ENCODE measurements at places on chromosomes 6 and 20.

DNA sequence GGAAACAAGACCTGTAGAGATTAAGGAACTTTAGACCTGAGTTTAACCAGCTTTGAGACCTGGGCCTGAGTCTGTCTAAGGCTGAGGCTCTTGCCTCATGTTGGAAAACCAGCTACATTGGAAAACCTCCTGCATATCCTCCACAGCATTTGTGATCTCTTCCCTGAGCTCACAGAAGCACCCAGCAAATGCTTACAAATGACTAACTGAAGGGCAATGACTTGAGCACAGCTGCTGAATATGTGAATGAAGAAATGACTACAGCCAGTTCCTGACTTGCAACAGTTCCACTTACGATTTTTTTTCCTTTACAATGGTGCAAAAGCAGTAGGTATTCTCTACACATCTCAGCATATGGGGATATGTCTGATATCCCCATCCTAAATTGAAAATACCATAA is 112.4 kb upstream of the RREB1 start:
- no peak for DNase-seq

DNA sequence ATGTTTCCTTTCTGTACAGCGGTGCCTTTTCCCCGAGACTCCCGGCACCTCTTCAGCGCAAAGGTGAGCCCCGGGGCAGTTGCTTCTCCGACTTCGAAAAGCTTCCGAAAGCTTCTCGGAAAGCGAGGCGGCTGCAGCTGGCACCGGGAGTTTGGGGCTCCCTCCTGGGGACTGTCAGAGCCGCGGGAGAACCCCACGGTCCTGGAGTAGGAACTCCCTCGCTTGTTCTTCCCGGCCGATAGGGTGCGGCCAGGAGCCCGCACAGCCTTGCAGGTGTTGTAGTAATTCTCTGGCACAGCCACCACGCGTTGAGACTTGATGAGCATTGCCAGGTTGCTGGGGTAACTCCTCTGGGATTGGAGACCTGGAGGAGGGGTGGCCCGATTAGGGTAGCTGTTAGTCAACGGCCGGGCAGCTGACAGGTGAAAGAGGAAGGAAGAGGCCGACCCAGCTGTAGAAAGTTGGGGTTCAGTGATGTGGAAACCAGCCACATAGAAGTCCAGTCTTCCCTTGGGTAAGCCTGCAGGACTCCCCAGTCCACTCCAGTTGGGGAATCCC is 721 bp downstream of the KDM1B start:
- DNase-seq = peak; percentile 69

GRCh38 chr20:40954521-40955165 is 74.0 kb upstream of the TOP1 start:
- no peak for DNase-seq

- no peak for DNase-seq
Measured at GRCh38 chr20:22426772-22427171, 157.6 kb downstream of the FOXA2 start.

GRCh38 chr6:37922563-37922962 is 103.0 kb downstream of the ZFAND3 start:
- no peak for DNase-seq

DNA sequence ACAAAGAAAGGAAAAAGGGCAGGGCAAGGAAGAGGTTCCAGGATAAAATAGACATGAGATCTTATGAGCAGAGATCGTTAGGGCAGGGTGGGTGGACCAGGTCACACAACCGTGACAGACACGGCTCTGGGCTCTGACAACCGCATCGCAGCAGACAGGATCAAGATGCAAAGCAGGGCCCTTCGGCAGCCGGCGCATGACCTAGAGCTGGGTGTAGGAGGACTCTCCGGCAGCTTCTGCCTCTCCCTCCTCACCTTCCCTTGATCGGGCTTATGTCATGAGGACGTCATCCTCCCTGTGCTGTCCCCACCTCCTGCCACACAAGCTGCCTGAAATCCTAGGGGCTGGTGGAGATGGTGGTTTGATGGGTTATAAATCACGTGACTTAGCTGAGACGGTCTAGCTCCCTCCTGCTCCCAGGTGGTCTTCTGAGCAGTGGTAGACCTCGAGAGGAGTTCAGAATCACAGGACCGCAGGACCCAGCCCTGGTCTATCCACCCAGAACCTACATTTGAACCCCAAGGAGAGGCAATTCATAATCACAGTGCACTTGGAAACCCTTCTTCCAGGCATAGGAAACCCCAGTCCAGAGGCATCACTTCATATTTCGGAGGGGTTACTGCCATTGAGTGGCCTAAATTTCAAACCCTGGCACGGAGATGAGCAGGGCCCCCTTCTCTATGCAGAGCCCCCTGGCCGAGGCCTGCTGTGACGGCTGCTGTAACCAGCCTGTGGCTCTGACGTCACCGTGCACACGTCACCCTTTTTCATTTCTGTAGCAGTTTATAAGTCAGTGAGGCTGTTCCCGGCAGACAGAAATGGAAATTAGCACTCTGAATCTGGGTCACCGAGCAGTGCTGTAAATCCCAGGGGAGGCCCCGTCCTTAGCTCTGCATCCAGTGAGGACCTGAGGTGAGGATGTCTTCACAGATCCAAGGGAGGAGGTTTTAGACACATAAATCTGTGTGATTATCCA is 8.7 kb upstream of the CCR6 start:
- DNase-seq = peak; percentile 65

DNA sequence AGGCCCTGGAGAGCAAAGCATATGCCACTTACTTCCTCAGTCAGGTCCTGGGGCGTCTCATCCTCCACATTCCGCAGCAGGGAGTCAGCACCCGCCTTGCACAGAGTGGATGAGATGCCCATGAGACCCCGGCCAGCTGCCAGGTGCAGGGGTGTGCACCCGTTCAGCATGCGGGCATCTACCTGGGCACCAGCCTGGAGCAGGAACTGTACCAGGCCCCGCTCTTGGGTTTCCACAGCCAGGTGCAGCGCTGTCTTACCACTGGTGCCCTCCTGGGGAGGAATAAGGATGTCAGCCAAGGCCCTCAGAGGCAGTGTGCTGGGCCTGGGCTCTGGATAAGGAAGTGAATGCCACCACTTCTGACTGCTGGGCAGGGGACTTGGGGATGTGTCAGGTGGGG is 2.7 kb upstream of the SLC35B2 start:
- DNase-seq = no peak

DNA sequence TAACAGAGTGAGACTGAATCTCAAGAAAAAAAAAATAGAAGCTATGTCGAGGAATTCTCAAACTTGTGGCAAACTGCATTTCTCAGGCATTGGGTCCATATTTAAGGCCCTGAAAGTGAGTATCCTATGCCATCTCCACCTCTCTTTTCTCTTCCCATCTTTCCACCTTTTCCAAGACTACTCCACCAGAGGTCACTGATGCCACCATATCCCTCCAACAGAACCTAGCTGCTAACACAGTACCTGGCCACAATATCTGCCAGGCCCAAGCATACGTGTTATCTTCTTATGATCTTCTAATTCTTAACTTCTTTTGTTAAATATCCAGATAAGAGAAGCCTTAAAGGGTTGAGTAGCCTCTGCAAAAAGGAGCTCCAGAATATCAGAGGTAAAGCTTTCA is 8.2 kb upstream of the ADGRF4 start:
- DNase-seq = no peak

DNA sequence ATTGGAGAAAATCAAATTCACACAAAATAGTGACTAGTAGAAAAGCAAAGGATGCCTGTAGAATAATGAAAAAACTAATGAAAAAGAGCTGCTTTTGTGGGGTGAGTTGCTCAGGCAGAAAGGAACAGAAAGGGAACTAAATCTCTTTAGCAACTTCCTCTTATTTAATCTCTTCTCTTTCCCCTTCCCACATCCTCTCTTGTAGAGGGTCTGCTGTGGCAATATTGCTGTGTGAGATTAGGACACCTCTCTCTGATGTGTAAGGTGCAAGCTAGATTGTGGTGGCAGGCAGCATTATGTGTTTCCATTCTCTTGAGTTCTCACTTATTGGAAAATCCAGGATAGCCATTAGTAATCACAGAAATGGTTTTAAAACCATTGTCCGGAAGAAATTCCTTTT is 49.7 kb downstream of the SYNE1 start:
- DNase-seq = no peak

GRCh38 chr6:163457637-163458561 is 43.4 kb downstream of the QKI start:
- DNase-seq = no peak

- no peak for DNase-seq
Measured at GRCh38 chr20:47118641-47119040, 224.0 kb downstream of the EYA2 start.

- DNase-seq = no peak
Measured at GRCh38 chr6:104711371-104711770, 148.3 kb downstream of the HACE1 start.

DNA sequence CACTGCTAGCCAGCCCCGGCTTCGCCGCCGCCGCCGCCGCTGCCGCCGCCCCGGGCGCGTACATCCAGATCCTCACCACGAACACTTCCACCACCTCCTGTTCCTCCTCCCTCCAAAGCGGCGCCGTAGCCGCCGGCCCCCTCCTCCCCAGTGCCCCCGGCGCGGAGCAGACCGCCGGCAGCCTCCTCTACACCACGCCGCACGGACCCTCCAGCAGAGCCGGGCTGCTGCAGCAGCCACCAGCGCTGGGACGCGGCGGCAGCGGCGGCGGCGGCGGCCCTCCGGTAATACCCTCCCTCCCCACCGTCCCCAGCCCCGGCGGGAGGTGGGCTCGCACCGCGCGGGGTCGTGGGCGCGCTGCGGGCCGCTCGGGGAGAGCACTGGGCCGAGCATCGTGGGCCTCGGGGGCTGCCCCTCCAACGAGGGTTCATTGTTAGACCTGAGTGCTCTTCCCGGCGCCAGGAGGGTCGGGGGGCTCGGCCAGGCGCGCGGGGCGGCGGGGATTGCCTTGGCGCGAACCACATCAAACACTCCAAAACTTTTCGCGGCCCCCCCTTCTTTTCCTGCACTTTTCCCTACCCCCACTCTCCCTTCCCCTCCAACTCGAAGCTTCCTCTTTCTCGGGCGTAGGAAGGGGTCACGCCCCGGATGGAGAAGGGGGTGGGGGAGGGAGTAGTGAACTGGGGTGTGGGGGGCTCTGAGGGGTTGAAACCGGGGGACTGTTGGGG is 827 bp downstream of the E2F3 start:
- peak; percentile 75 for DNase-seq

DNA sequence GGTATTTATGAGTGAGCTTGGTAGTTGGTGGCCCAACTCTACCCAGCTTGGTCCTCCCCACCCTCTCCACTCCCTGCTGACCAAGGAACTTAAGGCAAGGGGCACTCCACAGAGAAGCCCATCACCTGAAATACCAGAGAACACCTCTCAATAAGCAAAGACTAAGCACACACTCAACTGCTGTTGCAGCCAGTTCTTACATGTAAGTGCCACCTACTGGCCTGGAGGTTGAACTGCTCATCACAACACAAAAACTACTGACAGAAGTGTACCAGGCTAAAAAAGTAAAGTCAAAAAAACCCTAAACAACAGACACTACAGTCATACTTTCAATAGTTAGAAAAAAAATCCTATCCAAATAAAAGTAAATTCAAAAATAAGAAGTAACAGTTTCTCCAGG is 146.2 kb downstream of the FAM83B start:
- DNase-seq = no peak

DNA sequence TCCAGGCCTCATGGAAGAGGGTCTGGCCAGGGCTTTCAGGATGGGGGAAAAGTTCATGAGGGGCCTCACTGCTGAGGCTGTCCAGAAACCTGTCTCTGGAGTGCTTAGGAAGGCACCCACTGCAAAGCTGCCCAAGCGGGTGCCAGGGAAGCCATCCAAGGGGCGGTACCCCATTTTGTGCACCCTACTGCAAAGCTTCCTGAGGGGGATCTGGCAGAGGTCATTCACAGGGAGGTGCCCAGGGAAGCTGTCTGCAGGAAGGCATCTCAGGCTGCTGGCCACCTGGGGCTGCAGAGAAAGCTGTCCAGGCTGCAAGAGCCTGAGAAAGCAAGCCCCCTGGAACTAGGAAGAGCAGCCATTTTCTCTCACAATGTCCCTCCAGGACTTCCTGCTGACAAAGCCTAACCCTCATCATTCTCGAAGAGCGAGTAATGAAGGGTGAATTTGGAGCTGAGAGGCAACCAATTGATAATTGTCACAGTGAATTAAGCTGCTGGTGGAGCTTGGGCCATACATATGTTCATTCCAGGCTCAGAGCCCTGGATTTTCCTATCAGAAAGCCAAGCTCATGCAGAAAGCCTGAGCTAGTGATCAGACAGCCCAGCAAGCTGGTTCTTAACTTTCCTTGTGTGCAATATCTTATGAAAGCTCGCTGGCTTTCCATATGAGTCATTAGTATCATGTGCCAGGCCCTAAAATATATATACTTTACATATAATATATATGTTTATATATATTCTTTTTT is 62.2 kb upstream of the SLC22A16 start:
- no peak for DNase-seq

DNA sequence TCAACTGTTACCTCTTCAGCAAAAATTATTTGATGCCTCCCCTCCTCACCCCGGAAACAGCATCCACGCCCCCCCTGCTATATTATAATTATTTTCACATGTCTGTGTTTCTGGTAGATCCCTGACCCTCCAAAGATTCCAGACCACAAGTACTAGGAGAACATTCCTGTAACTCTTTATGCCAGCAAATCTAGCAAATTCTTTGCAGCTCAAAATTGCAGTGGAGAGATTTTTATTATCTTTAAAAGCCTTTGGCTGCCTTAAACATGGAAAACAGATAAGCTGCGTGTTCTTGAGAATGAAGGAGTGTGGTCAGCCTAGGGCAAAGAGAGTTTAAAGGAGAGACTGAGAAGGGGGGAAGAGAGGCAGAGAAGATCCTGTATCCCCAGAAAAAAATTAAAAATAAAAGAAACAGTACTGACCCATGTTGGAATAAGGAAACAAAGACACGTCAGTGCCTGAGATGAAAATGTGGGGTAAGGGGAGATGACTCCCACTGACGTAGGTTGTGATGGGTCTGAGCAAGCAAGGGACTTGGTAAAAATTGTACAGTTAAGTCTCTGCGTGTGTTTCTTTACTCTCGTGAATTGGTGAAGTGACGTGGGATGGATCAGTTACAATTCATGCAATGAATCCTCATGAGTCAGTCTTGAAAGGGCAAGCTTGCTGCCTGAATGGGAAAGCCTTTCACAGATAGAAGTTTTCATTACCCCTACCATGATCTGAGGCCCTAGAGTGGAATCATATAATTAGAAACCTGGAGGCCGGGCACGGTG is 8.3 kb downstream of the ID4 start:
- DNase-seq = no peak

DNA sequence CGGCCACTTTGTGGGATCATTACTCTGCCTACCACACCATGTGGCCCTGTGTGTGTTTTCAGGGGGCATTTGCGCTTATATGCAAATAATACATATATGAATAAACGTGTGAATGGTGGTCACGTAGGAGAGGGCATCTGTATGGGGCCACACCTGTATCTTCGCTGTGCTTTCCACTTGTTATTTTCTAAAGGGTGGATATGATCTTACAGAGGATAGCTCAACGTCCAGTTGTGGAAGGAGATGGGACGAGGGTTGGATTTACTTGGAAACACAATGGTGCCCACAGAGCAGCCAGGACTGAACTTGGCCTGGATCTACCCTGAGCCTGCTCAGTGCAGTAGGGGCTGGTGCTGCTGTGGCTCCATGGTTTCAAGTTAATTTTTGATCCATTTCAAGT is 93.3 kb downstream of the YTHDF1 start:
- DNase-seq = no peak
